WTC11 (cell line): ENCODE measurements at places on chromosomes 12 and 14. TPM values are rescaled to one million over a fixed set of nuclear protein-coding genes. Genes with fewer than 3 reads are reported as not detected.

DNA sequence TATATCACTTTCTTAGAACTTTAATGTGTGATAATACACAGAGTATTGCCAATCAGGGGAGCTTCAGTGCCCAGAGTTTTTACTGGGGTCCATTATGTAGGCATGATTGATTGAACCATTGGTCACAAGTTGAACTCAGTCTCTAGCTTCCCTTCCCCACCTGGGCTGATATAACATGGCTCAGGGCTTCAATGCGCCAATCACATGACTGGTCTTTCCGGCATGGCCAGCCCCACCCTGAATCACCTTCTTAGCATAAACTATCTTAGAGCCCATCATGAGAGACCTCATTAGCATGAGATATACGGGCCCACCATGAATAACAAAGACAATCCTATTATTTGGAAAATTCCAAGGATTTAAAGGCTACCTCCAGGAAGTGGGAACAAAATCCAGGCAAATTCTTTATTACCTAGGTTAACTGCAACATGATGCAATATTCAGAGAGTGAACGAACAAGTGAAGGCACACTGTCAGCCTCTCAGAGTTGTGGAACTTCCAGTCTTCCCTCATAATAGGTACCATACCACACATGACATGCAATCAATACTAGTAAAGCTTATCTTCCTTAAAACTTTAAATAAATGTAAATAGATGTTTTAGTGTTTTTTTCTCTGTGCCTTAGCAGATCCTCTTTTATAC is 3.2 kb upstream of the CLEC4A start:
- H3K4me3 ChIP-seq: no peak overlapping the region
- no peak overlapping the region for H3K27ac ChIP-seq

DNA sequence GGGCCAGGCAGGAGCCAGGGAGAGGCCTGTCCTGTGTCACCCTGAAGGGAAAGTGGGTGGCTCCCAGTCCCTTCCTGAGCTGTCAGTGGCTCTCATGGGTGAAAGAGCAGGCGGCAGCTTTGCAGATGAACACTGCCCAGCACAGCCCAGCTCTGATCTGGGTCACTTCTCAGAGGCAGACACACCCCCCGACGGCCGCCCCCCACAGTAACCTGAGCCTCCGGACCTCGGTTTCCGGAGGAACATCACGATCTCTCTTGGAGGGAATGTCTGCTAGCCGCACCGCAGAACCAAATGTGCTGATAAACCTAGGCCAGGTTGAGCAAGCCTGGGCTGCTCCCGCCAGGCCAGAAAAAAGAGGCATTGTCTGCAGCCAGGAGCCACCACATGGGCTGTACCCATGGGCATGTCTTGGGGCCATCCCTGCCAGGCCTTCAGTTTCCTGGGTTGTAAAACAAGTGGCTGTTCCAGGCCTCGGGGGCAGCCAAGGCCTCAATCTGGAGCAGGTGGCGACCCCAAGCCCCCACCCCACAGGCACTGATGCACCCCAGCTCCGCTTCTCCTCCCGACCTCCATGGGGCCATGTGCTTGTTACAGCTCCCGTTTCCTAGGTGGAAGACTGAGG is 57.6 kb downstream of the NCOR2 start:
- H3K27me3 ChIP-seq: no peaks in the 10 kb centered on the region
- peak; percentile 54 for DNase-seq
- H3K27ac ChIP-seq: peak overlapping the region; percentile 98

DNA sequence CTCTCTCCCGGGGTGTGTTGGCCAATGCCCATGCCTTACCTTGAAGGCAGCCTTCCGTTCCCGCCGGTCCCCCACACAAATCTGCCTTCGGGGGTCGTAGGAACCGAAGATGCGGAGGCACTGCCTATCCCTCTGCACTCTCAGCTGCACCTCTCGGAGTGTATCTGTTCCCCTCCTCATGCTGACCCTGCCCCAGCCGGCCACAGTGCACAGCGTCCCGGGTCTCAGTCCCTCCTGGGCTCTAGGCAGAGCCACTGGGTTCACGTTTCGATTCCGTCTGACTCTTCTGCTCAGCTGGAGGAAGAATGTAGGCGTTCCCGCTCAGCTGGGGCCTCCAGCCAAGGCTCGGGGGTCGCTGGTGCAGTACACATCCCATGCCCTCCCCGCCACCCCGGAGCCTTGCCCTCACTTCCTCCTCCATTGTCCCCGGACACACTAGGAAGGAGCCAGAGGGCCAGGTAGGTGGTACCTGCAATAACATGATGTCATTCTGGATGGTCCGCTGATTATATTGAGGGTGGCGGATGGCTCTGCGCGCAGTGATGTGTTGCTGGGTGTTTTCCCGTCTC is 1.8 kb downstream of the CTSG start:
- no peak overlapping the region for H3K4me3 ChIP-seq
- no peak for DNase-seq
- H3K36me3 ChIP-seq: no peaks in the 10 kb centered on the region
- H3K4me1 ChIP-seq: peaks cover 10% of the 10 kb centered on the region; the same call in 1 of the 2 replicates

- H3K27me3 ChIP-seq: no peaks in the 10 kb centered on the region
- H3K4me1 ChIP-seq: no peaks in the 10 kb centered on the region
- no peak overlapping the region for H3K4me3 ChIP-seq
- DNase-seq: no peak
- peaks cover 40% of the 10 kb centered on the region for H3K36me3 ChIP-seq
- H3K27ac ChIP-seq: no peak overlapping the region
Measured at GRCh38 chr12:938810-939209, 10.7 kb downstream of the RAD52 start.

IFNG-AS1 gene
- not detected in 3 replicates for total RNA-seq

AGAP2 gene
- total RNA-seq: 2.0 to 2.7 TPM (median 2.3 TPM) in 3 replicates

P2RX2 gene
- total RNA-seq: 1.6 to 2.6 TPM (median 2.1 TPM) in 3 replicates

GRCh38 chr12:3272958-3273357 is 195.8 kb downstream of the TSPAN9 start:
- DNase-seq: no peak
- H3K27ac ChIP-seq: no peak overlapping the region
- peaks cover 18% of the 10 kb centered on the region for H3K4me1 ChIP-seq
- H3K27me3 ChIP-seq: no peaks in the 10 kb centered on the region
- H3K36me3 ChIP-seq: no peaks in the 10 kb centered on the region

DNA sequence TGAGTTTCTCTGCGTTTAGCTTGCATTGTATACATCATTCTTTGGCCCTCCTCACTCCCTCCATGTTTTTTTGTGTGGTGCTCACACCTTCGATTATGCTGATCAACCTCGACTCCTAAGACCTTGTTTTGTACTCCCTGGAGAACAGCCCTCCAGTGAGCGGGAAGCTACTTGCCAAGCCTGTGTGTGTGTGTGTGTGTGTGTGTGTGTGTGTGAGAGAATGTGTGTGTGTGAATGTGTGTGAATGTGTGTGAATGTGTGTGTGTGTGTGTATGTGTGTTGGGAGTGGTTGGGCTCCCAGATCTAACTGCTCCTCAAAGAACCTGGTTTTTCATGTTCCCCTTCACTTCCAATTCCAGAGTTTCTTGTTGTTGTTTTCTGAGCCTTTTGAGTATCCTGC is 6.0 kb downstream of the NYNRIN start:
- H3K4me1 ChIP-seq: peaks cover 30% of the 10 kb centered on the region
- H3K36me3 ChIP-seq: no peaks in the 10 kb centered on the region
- no peak overlapping the region for H3K4me3 ChIP-seq
- no peak overlapping the region for H3K27ac ChIP-seq

GRCh38 chr14:67416085-67416484 is 4.1 kb upstream of the PLEK2 start:
- H3K27me3 ChIP-seq: peaks cover 31% of the 10 kb centered on the region
- H3K4me3 ChIP-seq: no peak overlapping the region
- no peak overlapping the region for H3K27ac ChIP-seq
- DNase-seq: no peak
- no peaks in the 10 kb centered on the region for H3K36me3 ChIP-seq

GRCh38 chr12:32534698-32535097 is 135.3 kb downstream of the FGD4 start:
- no peak for DNase-seq
- H3K4me3 ChIP-seq: no peak overlapping the region
- no peaks in the 10 kb centered on the region for H3K36me3 ChIP-seq
- H3K4me1 ChIP-seq: peaks cover 54% of the 10 kb centered on the region
- H3K27ac ChIP-seq: peak overlapping the region; percentile 80; the same call in 1 of the 2 replicates

GRCh38 chr12:51954561-51955361 is 3.3 kb downstream of the ACVR1B start:
- no peaks in the 10 kb centered on the region for H3K36me3 ChIP-seq
- DNase-seq: no peak
- peaks cover 23% of the 10 kb centered on the region for H3K4me1 ChIP-seq
- H3K27me3 ChIP-seq: peaks cover 38% of the 10 kb centered on the region
- no peak overlapping the region for H3K4me3 ChIP-seq
- no peak overlapping the region for H3K27ac ChIP-seq

FAM222A gene
- total RNA-seq: 1.3 to 1.6 TPM (median 1.6 TPM) in 3 replicates

TAS2R7 gene
- total RNA-seq: not detected in 3 replicates

GRCh38 chr12:55060470-55060869 is 40.7 kb downstream of the NEUROD4 start:
- H3K4me1 ChIP-seq: peaks cover 23% of the 10 kb centered on the region
- DNase-seq: no peak
- H3K36me3 ChIP-seq: no peaks in the 10 kb centered on the region

- no peak overlapping the region for H3K4me3 ChIP-seq
- no peak overlapping the region for H3K27ac ChIP-seq
- DNase-seq: no peak
- no peaks in the 10 kb centered on the region; the same call in 1 of the 2 replicates for H3K27me3 ChIP-seq
Measured at GRCh38 chr12:2154050-2154449, 101.3 kb downstream of the CACNA1C start.

DNA sequence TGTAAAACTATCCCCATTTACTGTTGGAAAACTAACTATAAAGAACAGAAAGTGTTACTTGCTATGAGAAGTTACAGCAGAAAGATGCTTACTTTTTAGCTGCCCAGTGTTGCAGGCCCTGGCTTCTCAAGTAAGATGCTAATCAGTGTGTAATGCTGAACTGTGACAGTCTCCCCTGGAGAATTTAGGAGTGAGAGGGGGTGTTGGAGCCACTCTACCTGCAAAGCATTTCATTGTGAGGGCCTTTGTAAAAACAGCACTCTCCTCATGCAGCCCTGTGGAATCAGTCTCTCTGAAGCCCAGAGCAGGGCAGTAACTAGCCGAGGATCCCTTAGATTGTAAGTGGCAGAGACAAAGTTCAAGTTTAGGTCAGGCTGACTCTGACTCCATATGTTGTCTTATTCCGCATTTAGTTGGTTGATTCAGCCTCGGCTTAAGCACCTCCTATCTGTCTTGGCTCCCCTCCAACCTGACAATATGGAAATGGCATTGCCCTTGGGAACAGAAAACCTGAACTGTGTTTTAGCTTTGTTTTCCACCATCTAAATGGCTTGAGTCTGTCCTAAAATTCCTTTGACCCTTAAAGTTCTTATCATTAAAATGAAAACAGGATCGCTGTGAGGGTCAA is 141.3 kb downstream of the PRKCH start:
- H3K27ac ChIP-seq: no peak overlapping the region
- no peaks in the 10 kb centered on the region for H3K27me3 ChIP-seq
- H3K36me3 ChIP-seq: peaks cover 10% of the 10 kb centered on the region
- peaks cover 36% of the 10 kb centered on the region for H3K4me1 ChIP-seq
- no peak for DNase-seq

TMTC1 gene
- 13.9 to 17.3 TPM (median 13.9 TPM) in 3 replicates for total RNA-seq

AMIGO2 gene
- total RNA-seq: 4.0 to 6.5 TPM (median 4.9 TPM) in 3 replicates

- H3K36me3 ChIP-seq: no peaks in the 10 kb centered on the region
- H3K27me3 ChIP-seq: no peaks in the 10 kb centered on the region
- no peak overlapping the region for H3K4me3 ChIP-seq
- no peak for DNase-seq
- 0 out of 2 replicates have a peak, but pooled peaks cover 2% of the 10 kb centered on the region for H3K4me1 ChIP-seq
- no peak overlapping the region for H3K27ac ChIP-seq
Measured at GRCh38 chr12:51187370-51187987, 14.5 kb upstream of the TFCP2 start.

DNA sequence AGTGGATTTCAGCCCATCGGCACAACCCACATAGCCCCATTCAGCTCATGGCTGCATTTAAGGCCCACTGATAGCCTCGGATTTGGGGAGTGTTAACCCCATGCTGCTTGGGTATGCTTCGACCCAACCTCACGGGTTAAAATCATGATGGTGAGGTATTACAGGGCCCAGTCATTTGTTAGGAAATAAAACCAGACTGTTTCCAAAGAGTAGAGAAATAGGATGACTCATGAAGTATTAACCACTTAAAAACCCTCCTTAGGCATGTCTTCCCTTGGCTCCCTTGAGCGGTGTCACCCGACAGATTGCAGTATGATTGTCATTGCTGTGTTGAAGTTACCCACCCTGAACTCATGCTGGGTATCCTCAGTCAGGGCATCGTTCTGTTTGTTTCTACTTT is 289.1 kb downstream of the CACNA1C start:
- H3K4me1 ChIP-seq: peaks cover 31% of the 10 kb centered on the region
- H3K27me3 ChIP-seq: no peaks in the 10 kb centered on the region
- H3K36me3 ChIP-seq: no peaks in the 10 kb centered on the region
- no peak for DNase-seq

DNA sequence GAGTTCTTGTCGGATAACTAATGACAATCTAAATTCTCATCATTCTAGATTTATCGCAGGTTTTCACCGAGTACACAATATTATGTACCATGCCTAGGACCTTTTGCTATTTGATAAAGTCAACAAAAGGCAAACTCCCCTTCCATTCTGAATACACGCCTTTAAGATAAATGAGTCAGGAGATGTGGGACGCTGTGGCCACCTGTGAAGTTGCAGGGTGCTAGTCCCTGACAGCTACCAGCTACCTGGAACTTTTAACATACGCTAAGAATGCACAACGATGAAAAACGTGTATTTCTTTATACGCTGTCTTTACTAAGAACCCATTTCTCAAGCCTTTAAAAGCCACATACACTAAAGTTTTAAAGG is 678 bp downstream of the MDM1 start:
- no peak for DNase-seq
- H3K4me3 ChIP-seq: peak overlapping the region; percentile 86
- no peak overlapping the region for H3K27ac ChIP-seq
- peaks cover 28% of the 10 kb centered on the region for H3K4me1 ChIP-seq
- peaks cover 4% of the 10 kb centered on the region; the same call in 1 of the 2 replicates for H3K36me3 ChIP-seq
- H3K27me3 ChIP-seq: peaks cover 4% of the 10 kb centered on the region; the same call in 1 of the 2 replicates

KRT73 gene
- not detected in 3 replicates for total RNA-seq

GRCh38 chr12:66716522-66716921 is 37.6 kb upstream of the GRIP1 start:
- no peaks in the 10 kb centered on the region for H3K36me3 ChIP-seq
- H3K4me1 ChIP-seq: 0 out of 2 replicates have a peak, but pooled peaks cover 2% of the 10 kb centered on the region
- no peak overlapping the region for H3K4me3 ChIP-seq
- H3K27me3 ChIP-seq: no peaks in the 10 kb centered on the region
- no peak overlapping the region for H3K27ac ChIP-seq

SERPINA4 gene
- 0.14 to 0.25 TPM in 2 of 3 replicates, not detected in the other for total RNA-seq

- no peaks in the 10 kb centered on the region for H3K27me3 ChIP-seq
- H3K4me3 ChIP-seq: no peak overlapping the region
- peaks cover 20% of the 10 kb centered on the region for H3K4me1 ChIP-seq
- H3K36me3 ChIP-seq: peaks cover 9% of the 10 kb centered on the region
- DNase-seq: no peak
Measured at GRCh38 chr12:104354868-104355570, 51.5 kb downstream of the EID3 start.

FAM90A1 gene
- total RNA-seq: 0.35 to 0.44 TPM (median 0.39 TPM) in 3 replicates

- no peaks in the 10 kb centered on the region; the same call in 1 of the 2 replicates for H3K4me1 ChIP-seq
- no peaks in the 10 kb centered on the region for H3K27me3 ChIP-seq
- no peaks in the 10 kb centered on the region for H3K36me3 ChIP-seq
- no peak overlapping the region for H3K27ac ChIP-seq
- H3K4me3 ChIP-seq: no peak overlapping the region
Measured at GRCh38 chr12:53752621-53753020, 842 bp upstream of the CISTR start.
